ENCODE measurements at places on chromosomes 2 and 18.
A peak's percentile ranks its signal among the peaks of the same experiment; 100 is the strongest.

DNA sequence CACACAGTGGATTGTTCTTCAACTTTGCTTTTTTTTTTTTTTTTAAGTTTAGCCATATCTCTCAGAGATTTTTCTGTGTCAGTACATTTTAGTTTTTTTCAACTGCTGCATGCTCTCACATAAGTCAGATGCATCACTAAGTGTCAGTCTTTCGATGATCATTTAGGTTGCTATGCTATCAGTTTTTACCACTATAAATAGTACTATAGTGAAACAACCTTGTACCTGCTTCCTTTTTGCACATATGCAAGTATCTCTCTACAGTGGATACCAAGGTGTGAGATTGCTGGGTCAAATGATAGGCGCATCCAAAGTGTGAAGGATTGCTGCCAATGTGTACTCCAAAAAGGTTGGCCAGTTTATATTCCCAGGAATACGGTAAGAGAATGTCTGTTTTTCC, 33.5 kb upstream of the MAP4K3 start:
- DNase-seq = peak; percentile 38

GRCh38 chr2:16148632-16149348, 208.4 kb downstream of the MYCN start:
- no peak for DNase-seq

- DNase-seq = no peak
Measured at GRCh38 chr2:230930149-230930780, 5.2 kb upstream of the GPR55 start.

GRCh38 chr2:84278386-84278785, 180.7 kb downstream of the SUCLG1 start:
- no peak for DNase-seq

- no peak for DNase-seq
Measured at GRCh38 chr2:179571721-179572120, 289.7 kb downstream of the ZNF385B start.

- DNase-seq = no peak
Measured at GRCh38 chr2:241129086-241129871, 20.0 kb downstream of the PASK start.

DNA sequence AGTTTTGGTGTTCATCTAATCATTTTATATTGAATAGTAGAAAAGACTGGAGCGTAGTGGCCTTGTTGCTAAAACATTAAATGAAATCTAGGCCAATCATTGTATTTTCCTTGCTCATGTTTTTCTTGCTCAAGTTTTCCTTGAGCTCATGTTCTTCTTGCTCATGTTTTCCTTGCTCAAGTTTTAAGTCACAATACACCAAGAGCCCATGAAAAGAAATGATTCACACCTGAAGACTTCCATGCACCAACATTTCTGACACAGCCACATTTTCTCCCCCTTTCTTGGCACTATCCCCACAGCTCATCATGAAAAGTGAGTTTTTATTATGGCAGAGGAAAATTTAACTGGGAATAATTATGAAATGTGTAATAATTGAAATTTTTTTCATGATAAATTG, 92.0 kb downstream of the LRP1B start:
- no peak for DNase-seq

DNA sequence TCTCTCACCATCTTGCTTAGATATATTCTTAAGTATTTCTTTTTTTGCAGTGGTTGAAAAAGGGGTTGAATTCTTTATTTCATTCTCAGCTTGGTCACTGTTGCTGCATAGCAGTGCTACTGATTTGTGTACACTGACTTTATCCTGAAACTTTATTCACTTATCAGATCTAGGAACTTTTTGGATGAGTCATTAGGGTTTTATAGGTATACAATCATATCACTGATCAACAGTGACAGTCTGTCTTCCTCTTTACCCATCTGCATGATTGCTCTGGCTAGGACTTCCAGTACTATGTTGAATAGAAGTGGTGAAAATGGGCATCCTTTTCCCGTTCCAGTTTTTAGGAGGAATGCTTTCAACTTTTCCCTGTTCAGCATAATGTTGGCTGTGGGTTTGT, 6.5 kb downstream of the STARD6 start:
- no peak for DNase-seq

GRCh38 chr2:178374865-178375264, 76.1 kb downstream of the PRKRA start:
- no peak for DNase-seq

DNA sequence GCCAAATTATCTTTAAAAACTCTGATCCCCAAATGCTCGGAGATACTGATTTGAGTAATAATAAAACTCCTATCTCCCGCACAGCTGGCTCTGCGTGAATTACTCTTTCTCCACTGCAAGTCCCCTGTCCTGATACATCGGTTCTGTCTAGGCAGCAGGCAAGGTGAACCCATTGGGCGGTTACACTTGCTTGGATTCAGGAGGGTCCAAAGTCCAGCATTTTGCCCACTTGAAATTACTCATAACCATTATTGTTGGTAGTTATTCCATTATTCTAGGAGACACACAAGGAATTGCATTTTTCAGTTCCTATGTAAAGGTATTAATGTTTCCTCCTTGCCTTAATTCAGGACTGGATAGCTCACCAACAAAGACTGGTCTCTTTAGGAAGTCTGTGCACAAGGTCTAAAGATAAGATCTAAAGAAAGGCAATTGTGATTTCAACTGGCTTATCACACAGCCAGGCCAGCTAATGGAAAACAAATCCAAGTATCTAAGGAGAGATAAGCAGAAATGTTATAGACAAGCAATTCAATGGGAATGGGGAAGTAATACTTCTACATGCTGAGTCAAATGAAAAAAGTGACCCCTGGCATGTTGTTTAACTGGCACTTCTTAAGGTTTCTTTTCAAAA, 23.2 kb upstream of the NPC1 start:
- no peak for DNase-seq

- peak; percentile 85 for DNase-seq
Measured at GRCh38 chr2:29114946-29115609, at the start of gene CLIP4. CLIP4 (plus strand) TSS chr2:29115415; CDS start chr2:29121389, 5,974 bp downstream.

- no peak for DNase-seq
Measured at GRCh38 chr18:71665131-71665530, 879.0 kb downstream of the CBLN2 start.

- peak; percentile 38 for DNase-seq
Measured at GRCh38 chr2:105802587-105802986, 57.9 kb downstream of the NCK2 start.
